ENCODE measurements at places on chromosomes 12 and 14.

GRCh38 chr12:131944601-131945251, 5.0 kb upstream of the EP400 start:
- DNase-seq, result no peak

GRCh38 chr14:79021766-79022165, 851.6 kb downstream of the NRXN3 start:
- DNase-seq, result no peak

GRCh38 chr12:116064493-116064892, 213.0 kb downstream of the MED13L start:
- no peak for DNase-seq

- DNase-seq, result no peak
These were observed 75.3 kb upstream of the TMPO start for GRCh38 chr12:98439981-98440581.

Measured in activated gamma-delta T cell treated with anti-CD3 and anti-CD28 coated beads, Interleukin-2, amount 50 U/mL, for 16 hours (primary cell).